ENCODE measurements at places on chromosomes 2 and 18.
A peak's percentile ranks its signal among the peaks of the same experiment; 100 is the strongest.

DNA sequence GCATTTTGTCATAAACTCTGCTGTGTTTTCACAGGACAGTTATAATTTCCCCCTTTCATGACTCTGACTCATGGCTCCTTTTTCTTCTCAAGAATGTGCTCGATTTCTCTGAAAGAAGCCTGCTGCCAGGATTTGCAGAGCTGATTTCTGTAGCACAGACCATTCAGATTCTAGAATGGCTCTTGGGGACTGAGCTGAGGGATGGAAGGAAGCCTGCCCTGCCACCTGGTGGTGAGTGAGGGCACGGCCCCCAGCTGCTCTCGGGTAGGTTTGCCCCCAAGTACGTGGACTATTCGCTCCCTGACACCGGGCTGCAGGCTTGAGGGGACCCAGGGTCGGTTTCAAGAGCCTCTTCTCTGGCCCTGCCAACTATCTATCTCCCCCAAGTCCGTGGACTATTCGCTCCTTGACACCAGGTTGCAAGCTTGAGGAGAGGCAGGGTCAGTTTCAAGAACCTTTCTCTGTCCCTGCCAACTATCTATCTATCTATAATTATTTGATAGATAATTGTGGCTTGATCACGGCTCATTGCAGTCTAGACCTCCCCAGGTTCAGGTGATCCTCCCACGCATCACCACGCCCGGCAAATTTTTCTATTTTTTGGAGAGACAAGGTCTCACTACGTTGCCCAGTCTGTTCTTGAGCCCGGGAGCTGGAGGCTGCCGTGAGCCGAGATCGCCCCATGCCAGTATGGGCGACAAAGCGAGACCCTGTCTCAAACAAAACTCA lies 1.4 kb upstream of the SMYD5 start:
- DNase-seq, result peak; percentile 75

DNA sequence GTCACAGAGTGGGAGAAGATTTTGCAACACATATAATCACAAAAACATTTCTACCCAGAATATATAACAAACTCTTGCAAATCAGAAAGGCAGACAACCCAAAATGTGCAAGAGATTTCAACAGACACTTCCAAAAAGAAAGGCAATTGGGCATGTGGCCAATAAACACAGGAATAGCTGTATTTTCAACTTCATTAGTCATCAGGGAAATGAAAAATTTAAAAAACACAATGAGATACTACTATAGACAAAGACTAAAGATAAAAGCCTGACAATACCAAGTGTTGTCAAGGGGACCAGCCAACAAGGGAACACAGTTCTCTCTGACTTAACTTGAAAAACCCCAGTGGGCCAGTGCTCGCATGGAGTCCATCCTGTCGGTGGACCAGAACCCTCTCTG lies 40.5 kb downstream of the MTHFD2 start:
- no peak for DNase-seq

GRCh38 chr2:202911203-202911511 lies 316 bp downstream of the WDR12 start:
- no peak for DNase-seq

DNA sequence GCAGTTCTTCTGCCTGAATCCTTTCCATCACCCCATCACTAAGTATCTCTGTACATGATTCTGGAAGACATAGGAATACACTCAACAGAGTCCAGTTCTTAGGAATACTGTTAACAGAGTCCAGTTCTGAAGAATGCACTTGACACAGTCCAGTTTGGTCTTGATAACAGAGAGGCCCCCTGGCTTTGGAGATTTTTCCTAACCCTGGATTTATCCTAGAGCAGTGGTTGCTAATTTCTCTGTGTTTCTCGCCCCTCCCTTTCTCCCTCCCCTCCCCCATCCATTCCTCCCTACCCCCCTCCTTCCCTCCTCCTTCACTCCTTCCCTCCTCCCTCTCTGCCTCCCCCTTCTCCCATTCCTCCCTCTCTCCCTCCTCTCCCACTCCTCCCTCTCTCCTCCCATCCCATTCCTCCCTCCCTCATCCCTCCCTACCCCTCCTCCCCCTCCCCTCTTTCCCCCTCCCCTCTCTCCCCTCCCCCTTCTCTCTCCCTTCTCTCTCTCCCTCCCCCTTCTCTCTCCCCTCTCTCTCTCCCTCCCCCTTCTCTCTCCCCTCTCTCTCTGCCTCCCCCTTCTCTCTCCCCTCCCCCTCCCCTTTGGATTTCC lies 105.4 kb downstream of the RTN4 start:
- DNase-seq, result no peak

DNA sequence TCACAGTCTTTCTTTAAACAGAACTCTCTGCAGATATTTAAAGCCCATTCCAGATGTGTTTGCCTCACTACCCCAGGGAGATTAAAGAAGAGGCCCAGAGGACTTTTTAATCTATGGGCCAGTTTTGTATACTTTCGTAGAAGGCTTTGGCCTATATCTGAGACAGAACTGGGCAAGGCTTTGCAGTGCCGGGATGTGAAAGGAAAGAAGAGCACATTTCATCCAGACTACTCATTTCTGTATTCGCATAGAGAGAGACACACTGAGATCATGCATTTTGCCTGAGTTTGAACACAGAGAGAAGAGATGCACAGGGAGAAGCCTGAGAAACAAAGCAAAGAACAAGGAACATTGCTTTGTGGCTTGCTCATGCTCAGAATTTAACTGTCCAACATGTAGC lies 54.9 kb upstream of the SLC5A7 start:
- DNase-seq, result no peak

- no peak for DNase-seq
These were observed 536.0 kb downstream of the TNS1 start for GRCh38 chr2:217466805-217467204.

DNA sequence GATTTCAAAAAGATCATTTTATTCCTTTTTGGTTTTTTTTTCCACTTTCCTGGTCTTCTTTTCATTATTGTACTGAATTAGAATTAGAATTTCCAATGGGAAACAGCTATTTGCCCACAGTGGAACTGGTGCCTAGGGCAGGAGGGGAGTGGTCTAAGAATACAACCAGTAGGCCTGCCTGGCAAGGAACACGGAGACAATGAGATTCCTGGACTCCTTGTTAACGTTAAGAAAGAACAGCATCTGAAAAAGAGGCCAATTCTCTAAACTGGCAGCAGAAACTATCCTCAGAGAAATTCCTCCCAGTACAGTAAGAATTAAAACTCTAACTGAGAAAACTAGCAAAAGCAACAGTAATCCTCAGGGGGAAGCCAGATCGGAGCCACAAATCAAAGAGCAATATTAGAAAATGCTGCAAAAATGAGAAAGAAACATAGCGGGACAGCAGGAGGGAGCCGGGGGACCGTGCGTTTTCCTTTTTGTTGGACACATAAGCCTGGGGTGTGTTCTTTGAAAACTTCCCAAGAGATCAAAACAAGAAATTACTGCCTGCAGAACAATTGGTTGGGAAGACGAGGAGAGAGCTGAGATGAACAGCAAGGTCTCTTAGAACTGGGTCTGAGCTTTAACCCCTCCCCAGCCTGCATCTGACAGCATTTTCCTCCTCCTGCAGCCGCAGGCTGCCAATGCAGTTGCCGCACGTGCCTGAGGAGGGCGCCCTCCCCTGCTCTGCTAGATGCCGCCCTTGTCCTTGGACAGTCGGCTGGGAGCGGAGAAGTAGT lies 776.0 kb downstream of the TSN start:
- DNase-seq, result no peak

DNA sequence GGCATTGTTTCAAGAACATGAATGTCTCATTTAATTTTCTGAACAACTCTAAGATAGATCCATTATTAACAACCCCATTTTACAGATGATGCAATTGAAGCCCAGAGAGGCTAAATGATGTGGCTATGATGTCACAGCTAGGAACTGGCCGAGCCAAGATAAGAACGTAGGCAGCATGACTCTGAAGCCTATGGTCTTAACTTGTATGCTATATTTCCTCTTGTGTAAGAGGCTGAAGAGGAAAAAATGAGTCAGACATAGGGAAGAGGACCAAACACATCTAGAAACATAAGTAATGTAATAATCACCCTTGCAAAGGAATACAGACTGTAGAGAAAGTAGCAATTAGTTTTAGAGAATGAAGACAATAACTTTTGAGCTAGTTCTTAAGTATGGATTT lies 416.8 kb downstream of the FIGN start:
- no peak for DNase-seq

DNA sequence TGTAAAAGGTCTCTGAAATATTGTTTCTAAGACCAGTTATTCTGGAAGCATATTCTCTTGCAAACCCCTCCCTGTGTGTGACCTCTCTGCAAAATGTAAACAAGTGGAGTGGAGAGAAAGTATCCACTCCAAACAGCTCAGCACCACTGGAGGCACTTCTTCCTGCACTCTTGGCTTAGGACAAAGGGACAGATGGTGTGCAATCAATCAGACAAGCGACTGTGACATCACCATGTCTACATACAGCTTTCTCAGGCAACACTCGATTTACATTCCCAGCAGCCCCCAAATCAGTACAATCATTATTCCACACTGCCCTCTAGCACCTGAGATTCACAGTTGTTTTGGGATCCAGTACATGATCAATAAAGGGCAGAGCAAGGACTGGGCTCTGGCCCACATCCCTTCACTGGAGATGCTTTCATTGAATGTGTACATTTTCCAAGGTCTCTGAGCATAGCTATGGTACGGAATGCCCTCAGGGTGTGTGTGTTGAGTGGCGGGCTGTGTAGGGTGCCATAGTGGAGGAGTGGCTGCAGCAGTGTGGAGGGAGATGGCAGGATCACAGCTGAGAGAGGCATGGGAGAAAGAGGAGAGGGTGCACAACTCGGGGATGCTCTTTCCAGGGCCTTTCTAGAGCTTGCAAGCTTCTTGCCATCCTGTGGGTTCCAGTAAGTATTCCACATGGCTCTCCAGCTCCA lies 311.8 kb upstream of the ST6GAL2 start:
- DNase-seq, result no peak

GRCh38 chr2:227643990-227644551 lies 22.5 kb upstream of the SCYGR5 start:
- DNase-seq, result no peak

Data from activated CD4-positive, alpha-beta T cell treated with anti-CD3 and anti-CD28 coated beads, Interleukin-2, amount 50 U/mL, for 16 hours (primary cell).